ENCODE measurements at places on chromosomes 13 and 19. TPM values are rescaled to one million over a fixed set of nuclear protein-coding genes. Genes with fewer than 3 reads are reported as not detected.

The ZNF613 gene
- 2.6 TPM for total RNA-seq

DNA sequence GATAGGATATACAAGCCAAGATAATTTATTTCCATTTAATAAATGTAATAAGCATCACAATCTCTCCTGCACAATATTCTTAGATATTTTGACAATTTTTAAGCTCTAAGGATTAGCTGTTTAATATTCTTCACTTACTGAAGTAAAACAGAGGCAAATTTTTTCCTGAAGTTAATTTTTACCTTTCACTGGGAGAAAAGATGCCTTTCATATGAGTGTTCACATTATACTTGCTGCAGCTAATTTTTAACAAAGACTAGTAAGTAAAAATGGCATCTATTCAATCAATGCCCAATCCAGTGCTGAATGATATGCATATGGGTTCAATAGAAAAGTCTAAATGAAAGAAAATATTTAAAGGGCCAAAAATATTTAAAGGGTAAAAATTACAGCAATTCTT lies 377.2 kb upstream of the GPC6 start:
- DNase-seq: no peak

DNA sequence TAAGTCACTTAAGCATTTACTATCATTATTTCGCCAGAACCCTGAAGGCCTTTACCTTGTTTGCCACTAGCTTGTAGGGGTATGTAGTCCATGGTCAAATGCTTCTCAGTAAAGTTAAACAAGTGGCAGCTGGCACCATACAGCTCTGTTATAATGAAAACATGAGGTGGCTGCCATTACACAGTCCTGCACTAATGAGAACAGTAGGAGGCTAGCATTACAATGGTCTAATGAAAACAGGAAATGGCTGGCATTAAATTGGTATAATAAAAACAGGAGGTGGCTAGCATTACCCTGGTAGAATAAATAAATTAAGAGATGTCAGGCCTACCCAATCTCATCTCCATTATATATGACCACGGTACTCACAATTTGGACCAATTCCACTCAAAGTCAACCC lies 107.5 kb downstream of the PCDH17 start:
- DNase-seq: no peak

GRCh38 chr19:41431426-41432386 lies 4.5 kb upstream of the B3GNT8 start:
- no peak for DNase-seq

- no peak for DNase-seq
These were observed 29.1 kb downstream of the CEBPG start for GRCh38 chr19:33402421-33403220.

DNA sequence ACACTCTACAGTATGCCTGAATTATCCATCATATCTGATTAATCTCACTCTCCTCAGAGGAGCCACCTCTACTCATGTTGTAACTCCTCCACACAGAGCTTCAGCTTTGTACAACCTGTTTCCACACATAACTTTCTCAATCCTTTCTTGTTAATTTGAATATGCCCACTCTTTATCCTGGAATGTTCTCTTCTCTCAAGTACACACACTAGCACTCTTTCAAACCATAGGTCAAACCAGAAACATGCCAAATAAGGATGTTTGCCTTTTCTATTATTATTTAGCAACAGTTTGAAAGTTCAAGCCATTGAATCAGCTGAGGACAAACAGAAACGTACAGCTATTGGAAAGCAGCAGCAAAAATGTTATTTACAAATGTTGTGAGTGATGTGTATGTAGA lies 110.3 kb downstream of the MIPEP start:
- no peak for DNase-seq

The ANGPTL4 gene
- not detected for total RNA-seq

The CASP14 gene
- total RNA-seq: not detected

- DNase-seq: no peak
These were observed 88.7 kb downstream of the MAB21L1 start for GRCh38 chr13:35387682-35388250.

The FBXO27 gene
- not detected for total RNA-seq

- no peak for DNase-seq
These were observed 78.8 kb upstream of the UBL3 start for GRCh38 chr13:29929062-29929847.

The IGFL3 gene
- total RNA-seq: not detected

DNA sequence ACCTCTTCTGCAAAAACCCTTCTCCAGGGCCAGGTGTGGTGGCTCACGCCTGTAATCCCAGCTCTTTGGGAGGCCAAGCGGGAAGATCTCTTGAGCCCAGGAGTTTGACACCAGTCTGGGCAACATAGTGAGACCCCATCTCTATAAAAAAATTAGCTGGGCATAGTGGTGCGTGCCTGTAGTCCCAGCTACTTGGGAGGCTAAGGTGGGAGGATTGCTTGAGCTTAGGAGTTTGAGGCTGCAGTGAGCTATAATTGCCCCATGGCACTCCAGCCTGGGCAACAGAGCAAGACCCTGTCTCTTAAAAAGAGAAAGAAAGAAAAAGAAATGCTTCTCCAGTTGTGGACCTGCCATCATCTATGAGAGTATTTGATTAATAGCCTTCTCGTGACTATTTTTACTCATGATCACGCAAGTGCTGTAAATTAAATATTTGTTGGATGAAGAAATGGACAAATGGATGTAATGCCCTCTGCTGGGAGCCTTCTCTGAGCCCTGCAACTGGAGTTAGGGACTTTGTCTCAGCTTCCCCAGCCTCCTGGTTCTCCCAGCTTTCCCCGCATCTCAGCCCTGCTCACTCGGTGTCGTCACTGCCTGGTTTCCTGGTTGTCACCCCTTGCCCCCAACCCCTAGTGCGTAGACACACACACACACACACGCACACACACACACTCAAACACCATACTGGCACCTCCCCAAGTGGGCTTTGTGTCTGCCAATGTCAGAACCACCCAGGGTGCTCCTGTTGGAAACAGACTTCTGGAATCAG lies 12.2 kb downstream of the WIZ start:
- no peak for DNase-seq

DNA sequence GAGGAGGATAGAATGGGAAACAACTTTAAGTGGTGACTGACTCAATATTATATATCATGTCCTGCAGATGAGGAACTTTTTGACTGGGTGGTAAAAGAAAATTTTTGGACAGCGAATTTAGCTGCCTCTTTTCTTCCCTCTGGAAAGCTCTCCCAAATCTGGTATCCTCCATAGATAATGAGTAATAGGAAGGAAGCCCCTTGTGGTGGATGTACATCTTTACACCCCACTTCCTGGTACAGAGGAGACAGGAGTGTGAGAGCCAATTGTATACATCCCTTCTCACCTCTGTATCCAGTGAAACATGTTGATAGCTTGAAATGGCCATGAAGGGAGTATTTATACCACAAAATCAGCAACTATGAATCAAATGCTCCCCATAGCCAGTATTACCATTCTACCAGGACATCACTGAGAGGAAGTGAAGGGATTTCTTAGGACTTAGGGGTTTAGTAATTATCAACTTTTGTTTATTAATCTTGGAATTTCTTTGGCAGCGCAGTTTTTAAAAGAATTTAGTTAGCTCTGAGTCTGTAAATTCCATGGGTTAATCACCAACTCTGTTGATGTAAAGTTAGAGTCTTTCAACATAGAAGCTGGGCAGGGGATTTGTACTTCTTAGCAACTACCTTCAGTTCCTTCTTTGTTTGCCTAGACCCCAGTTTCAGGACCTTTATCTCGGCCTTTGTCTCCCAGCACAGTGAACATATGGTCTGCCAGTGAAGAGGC lies 17.0 kb upstream of the TDRD3 start:
- DNase-seq: no peak

DNA sequence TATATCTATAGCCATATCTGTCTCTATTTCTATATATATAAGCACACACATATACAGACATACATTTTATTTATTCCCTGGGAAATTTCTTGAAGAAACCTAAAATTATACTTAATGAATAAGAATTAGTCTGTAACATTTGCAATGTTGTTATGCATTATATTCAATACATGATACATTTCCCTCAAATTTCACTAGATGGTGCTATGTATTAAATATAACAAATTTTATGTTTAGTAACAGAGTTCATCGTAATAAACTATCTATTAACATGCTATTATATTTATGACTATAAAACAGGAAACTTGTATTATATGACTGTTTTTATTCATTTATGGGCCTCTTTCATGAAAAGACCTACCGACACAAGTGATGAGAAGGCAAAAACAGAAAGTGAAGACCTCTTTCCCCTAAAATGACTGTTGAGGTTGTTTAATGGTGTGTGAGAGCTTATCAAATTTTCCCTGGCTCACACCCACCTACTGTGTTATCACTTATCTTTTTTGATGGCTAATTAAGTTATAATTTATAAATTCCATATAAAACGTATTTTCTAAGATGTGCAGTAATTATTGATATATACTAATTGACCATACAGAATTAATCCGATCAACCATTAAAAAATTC lies 881.9 kb downstream of the SLITRK6 start:
- no peak for DNase-seq

The C19orf67 gene
- not detected for total RNA-seq

Data from activated naive CD4-positive, alpha-beta T cell treated with anti-CD3 and anti-CD28 coated beads, Interleukin-2, amount 50 U/mL, for 72 hours (primary cell).